Right forelimb (tissue), 1 donor: ENCODE measurements at places on chromosomes 13 and 19.

- no peak for DNase-seq
These were observed 43.9 kb downstream of the SLC10A2 start for GRCh38 chr13:103022336-103022735.

DNA sequence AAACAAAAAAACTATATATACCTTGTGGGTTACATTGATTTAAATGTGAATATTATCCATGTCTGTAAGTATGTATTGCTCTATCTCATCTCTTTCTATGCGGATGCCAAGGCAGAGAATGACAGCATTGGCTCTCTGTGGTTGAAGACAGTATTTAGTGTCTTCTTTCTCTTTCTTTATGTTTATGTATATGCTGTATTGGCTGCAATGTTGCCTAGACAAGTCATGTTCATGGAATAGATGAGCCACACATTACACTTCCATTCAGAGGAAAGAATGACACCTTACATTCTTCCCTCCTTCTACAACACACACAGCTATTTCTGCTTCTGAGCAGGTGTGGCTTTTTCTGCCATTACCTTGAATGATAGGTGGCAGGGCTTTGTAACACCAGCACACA, 639.4 kb upstream of the MIR17HG start:
- DNase-seq = no peak

GRCh38 chr19:19406878-19407632, 1.6 kb downstream of the GATAD2A start:
- DNase-seq = no peak

- no peak for DNase-seq
These were observed 4.3 kb upstream of the RLN3 start for GRCh38 chr19:14023404-14024235.

GRCh38 chr13:104327211-104327610, 1261.0 kb upstream of the SLC10A2 start:
- no peak for DNase-seq

DNA sequence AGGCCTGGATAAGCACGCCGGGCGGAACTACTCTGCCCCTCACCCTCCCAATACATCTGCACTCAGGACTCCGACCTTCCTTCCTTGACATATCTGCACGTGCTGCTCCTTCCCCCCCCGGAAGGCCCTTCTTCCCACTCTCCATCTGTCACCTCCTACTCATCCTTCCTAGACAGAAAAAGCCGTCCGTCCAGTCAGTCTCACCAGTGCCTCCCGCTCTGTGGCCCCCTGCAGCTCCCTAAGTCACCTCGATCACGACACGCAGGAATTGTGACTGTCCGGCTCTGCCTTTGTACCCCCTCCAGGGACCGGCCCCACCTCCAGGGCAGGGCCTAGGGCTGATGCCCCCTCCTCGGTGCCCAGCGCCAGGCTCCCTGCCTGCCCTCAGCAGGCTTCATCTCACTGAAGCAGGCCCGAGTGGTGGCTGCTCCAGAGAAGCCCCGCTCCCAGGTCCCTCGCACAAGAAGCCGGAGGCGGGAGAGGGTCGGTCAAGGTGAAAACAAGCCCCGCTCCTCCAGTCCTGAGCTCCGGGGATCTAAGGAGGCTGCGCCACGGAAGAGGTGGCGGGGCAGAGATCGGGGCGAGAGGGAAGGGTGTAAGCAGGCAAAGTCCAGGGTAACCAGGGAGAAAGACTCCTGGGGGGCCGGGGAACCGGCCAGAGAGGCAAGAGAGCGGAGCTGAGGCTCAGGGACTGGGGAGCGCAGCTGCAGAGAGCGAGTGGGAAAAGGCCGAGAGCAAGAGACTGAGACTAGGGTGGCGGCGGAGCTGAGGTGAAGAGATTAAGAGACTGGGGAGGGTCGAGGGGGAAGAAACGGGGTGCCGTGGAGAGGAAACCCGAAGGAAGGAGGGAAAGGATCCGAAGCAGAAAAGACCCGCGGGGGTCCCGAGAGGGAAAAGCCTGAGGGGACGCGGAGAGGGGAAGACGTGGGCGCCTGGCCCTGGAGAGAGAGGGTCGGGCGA, 1.1 kb downstream of the PPP6R1 start:
- no peak for DNase-seq

DNA sequence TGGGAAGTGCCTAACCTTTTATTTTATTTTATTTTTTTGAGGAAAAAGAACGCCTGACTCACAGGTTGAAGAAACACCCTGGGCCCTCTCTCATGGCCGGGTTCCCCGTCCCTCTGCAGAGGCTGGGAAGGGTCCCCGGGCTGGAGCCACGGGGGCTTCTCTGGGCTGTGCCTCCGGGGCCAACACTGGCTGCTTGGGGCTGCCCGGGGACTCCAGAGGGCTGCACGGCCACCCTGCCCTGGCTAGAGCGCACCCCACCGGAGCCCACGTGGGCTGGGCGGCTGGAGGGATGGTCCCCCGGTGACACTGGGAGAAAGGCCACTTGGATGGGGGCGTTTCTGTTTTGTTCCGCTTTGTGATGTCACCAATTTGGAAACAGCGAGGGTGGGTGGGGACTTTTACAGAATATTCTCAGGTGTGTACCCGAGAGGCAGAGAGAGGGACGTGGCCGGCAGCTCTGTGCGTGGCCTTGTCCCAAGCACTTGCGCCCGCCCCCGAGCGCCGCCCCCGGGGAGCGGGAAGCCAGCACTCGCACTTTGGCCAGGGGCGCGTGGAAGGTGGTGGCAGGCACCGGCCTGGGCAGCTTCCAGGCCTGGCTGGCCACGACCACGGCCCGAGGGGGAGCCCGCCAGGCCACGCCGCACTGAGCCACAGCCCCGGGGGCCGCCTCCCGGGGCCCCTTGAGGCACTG, 13.9 kb upstream of the GNA15 start:
- no peak for DNase-seq
